ENCODE measurements at places on chromosomes 3 and 15.
A peak's percentile ranks its signal among the peaks of the same experiment; 100 is the strongest.

DNA sequence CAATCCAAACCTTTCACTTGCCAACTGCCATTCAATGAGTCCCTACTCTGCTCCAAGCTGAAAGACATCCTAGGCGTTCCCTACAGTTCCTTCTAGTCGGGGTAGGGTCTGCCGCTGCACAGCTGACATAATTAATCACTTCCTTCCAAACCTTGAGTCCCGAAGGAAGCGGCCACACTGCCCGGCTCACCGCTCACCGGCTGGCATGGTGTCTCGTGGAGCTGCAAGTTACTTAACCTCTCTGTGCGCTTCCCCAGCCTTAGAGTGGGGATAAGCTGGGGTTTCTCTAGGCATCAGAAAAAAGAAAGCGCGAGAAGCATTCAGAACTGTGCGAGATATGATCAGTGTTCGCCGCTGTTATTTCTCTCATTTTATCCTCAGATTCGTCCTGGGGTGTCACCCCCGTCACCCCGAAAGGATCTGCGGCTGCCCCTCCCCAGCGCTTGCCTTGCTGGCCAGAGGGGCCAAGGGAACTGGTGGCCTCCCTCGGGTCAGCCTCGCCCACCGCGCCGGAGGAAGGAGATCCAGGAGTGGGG lies 748 bp downstream of the MRPS25 start:
- DNase-seq, result no peak

- no peak for DNase-seq
These were observed 2.7 kb upstream of the MNS1 start for GRCh38 chr15:56467616-56468015.

GRCh38 chr3:126612479-126613205 lies 42.3 kb downstream of the TXNRD3 start:
- no peak for DNase-seq

GRCh38 chr3:32557640-32558352 lies 12.9 kb downstream of the DYNC1LI1 start:
- no peak for DNase-seq

- DNase-seq, result no peak
These were observed 44.2 kb upstream of the BCL2A1 start for GRCh38 chr15:80015156-80015555.

GRCh38 chr3:10352146-10352911 lies 31.4 kb upstream of the SEC13 start:
- DNase-seq, result no peak

DNA sequence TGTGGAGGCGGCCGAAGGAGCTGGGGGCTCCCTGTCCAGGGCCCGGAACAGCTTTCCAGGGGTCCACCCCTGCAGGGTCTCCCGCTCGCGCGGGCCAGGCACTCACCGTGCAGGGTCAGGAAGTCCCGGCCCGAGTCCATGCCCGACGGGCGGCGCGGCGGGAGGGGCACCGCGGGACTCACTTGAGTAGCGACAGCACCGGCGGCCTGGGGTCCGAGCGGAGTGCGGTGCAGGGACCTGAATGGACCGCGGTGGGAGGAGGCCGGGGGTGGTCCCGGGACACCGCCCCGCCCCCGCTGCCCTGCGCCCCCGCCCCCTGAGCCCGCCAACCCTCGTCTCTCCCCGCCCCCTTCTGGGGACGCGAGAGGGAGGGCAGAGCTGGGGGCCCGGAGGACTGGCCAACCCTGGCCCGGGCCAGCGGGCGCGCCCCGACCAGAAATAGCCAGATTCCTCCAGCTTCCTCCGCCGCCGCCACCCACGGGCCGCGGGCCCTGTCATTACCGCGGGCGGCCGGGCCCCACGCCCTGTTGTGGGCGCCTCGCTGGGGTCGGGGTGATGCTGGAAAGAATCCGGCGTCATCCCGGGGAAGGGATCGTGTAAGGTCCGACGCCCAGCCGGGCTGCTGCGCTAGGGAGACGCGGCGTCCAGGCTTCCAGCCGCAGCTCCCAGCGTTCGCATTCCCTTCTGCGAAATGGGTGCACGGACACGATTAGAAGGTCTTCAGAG lies at the start of gene PLCD1:
PLCD1 (minus strand) TSS at position 243 of the 726 bp plus-strand sequence; CDS start at position 140, 103 bp downstream.
- DNase-seq, result peak; percentile 25

- DNase-seq, result no peak
These were observed 10.6 kb upstream of the SLC6A1 start for GRCh38 chr3:10981961-10982360.

- DNase-seq, result no peak
These were observed 26.5 kb upstream of the UTS2B start for GRCh38 chr3:191356631-191357439.

GRCh38 chr3:73294537-73294936 lies 233.1 kb downstream of the EBLN2 start:
- DNase-seq, result no peak

- DNase-seq, result no peak
These were observed 8.4 kb upstream of the MINDY2 start for GRCh38 chr15:58762731-58763130.

- no peak for DNase-seq
These were observed 151.9 kb upstream of the LINGO1 start for GRCh38 chr15:77784361-77785292.

DNA sequence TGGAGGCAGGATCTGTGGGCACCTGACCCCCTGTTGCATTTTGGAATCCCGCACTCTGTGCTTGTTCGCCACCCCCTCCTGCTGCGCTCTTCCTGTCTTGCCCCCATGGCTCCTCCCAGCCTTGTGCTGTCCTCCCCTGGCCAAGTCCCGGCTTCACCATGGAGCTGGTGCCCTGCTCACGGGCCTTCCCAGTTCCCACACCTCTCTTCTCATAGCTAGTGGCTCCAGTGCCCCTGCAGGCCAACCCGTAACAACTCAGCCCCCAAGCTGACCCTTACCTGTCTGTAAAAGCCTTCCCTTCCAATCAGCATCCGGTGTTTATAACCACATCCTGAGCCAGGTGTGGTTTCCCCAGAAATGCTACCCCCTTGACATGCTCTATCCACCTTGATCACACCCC lies 407.7 kb upstream of the C2CD4B start:
- no peak for DNase-seq

- DNase-seq, result no peak
These were observed 93.1 kb downstream of the STAG1 start for GRCh38 chr3:136658946-136659682.

- DNase-seq, result no peak
These were observed 5.2 kb upstream of the GOLIM4 start for GRCh38 chr3:168100777-168101492.

Data from activated naive CD4-positive, alpha-beta T cell (primary cell).